Umbilical cord (tissue), 2 donors: ENCODE measurements at places on chromosomes 2 and 18.

DNA sequence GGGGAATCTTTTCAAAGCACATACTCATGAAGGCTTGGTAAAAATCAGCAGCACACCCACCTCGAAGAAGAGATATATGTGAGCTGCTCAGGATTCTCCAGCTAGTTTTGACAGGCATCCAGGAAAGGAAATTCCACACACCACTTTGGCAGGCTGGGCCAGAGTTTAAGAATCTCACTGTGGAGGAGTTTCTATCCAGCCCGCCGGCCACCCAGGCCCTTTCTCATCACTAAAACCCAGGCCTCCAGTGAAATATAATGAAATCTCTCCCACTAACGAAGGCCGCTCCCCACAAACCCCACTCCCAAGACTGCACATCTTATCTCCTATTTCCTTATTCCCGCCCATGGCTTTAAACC is 202.0 kb downstream of the GLI2 start:
- peak; percentile 97 for DNase-seq

- DNase-seq: no peak
Observed at GRCh38 chr2:104572834-104573233, 281.1 kb upstream of the POU3F3 start.

DNA sequence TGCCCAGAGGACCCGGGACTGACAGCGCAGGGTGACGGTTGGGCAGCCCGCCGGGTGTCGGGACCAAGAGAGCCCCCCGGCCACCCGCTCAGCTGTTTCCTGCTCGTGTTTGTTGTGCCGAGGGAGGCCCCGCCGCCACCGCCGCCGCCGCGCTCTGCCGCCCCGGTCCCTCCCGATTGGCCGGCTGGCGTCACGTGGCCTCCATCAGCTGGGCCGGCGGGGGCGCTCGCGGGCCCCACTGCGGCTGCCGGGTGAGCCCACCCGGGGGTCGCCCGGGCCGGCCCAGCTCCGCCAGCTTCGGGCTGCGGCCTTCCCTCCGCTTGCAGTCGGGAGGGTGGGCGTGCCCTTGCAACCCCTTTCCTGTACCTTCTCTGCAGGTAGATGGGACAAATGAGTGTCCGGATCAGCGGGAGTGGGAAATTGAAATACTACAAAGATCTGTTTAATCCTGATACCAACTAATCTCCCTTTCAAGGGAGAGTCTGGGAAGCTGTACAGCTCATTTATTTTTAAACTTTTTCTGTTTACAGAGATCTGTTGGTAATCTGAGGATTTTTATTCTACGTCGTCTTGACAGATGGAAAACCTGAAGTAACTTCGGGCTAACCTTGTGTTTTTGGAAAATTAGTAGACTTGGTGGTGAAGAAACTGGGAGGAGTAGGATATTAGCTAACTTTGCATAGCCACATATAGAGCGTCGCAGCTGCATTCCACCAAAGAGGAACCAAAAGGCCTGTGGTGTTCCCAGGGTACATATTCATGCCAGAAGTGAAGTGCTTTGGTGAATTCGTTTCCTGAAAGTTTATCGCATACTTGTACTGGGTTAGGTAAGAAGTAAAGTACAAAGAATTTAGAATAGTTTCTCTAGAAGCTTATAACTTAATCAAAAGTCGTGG is 1.2 kb downstream of the YPEL5 start:
- peak; percentile 75 for DNase-seq

DNA sequence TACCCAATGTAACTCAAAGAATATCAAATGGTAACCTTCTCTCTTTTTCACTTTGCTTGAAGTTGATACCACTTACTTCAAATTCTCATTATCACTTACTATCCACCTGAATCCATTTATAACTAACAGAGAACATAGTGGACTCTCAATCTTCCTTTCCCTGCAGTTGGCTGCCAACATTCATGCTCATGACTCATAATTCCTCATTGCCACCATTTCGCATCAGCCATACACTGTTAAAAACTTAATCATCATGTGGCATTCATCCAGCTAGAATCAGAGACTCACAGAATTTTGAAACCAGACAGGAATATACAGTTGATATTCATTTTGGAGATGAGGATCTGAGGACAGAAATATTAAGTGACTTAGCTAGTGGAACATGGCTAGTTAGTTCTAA is 56.8 kb downstream of the SLC4A10 start:
- no peak for DNase-seq

DNA sequence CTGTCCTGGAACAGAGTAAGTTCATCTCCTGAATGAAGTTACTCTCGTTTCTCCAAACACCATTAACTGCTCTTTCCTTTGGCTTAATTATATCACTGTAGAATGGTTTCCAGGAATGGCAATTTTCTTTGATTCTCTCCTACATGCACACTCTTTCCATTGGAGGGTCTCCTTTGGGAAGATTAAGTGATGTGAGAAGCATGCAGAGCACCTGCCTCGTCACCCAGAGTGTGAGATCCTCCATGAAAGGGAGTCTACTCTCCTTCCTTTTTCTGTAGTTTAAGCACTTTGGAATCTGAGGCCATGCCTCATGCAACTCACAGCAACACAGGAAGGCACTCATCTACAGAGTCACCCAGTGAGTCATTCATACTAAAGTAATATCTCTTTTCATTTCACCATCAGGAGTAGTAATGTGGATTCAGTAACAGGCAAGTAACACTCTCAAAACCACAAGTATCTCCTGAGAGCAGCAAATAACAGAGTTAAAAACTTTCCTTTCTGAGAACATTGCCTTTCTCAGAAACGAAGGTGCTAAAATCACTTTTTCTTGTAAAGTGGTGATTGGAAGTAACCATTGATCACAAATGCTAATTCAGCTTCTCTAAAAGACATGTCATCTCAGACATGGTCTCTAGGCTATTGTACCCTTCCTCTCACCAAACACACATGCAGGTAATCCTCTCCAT is 52.8 kb upstream of the IL1RL1 start:
- peak; percentile 29 for DNase-seq
